ENCODE measurements at places on chromosomes 5 and 9. TPM values are rescaled to one million over a fixed set of nuclear protein-coding genes. Genes with fewer than 3 reads are reported as not detected.

Gene IFNA13
- not detected for total RNA-seq

DNA sequence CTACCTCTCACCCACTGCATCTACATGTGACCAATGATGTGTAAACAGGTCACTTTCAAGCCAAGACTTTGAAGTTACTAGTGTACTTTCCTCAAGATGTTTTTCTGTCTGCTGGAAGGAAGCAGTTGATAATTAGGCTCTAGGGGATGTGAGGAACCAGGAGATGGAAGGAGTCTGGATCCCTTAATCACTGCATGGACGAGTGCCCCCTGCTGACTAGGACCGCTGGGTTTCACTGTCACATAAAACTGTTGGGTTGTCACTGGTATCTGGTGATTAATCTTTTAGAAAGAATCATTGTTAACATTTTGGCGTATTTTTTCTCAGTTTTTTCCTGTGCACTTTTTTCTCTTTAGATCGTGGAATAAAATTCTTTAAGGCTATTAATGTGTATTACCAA lies 79.5 kb downstream of the SREK1 start:
- no peak for DNase-seq

Gene HSD17B3
- total RNA-seq: not detected

DNA sequence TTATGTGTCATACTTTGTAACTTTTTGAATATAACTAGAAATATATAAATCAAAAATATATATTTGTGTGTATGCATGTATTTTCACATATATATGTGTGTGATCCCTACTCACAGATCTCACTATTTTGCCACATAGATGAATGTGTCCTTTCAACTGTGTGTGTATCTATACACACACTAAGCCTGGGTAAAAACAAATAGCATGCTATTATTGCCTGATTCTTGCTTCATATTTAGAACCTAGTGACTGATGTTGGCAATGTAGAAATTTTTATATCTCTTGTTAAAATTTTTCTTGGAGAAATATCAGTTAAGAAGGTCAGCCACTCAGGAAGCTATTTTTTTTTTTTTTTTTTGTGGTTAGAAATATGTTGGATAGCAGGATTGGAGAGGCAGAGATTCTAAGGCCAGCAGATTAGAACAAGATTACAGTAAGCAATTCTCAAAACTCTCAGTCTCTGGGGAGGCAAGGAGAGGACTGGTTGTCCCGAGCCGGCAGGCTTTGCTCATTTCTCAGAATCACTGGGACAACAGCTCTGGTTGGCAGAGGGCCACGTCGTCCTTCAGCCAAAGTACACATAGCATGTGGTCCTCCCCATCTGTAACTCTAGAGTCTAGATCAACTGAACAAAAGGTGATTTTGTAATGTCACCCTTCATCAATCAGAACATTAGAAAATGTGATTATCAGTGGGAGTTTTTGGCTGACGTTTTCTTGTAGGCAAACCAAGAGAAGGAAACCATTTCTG lies 19.7 kb downstream of the C6 start:
- DNase-seq: peak; percentile 74

GRCh38 chr9:69176471-69177171 lies 2.5 kb downstream of the TJP2 start:
- no peak for DNase-seq

Gene MLANA
- total RNA-seq: not detected

Gene GABRA6
- total RNA-seq: 0.14 TPM
